ENCODE measurements at places on chromosomes 11 and 22.

DNA sequence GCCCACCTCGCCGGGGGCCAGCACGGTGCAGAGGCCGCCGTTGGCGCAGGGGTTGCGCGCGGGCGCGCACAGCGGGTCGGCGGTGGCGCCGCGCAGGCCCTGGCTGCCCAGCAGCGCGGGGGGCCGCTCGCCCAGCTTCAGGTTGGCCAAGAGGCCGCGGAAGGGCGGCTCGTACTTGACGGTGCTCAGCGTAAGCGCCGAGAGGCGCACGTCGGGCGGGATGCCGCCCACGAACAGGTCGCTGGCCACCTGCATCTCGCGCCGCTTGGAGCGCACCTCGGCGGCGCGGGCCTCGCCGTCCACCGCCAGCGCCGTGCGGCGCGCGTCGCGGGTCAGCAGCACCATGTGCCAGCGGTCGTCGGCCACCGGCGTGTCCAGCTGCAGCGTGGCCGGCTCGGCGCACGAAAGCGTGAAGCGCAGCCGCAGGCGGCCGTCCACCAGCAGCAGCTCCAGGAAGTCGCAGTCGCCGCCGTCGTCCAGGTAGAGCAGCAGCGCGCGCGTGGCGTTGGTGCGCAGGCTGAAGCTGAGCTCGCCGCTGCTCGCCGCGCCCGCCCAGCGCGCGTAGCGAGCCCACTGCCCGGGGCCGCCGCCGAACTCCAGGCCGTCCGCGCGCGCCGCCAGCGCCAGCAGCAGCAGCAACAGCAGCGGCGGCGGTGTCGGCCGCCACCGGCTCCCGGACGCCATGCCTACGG is 9.8 kb downstream of the NRXN2 start:
- DNase-seq, result peak; percentile 41

DNA sequence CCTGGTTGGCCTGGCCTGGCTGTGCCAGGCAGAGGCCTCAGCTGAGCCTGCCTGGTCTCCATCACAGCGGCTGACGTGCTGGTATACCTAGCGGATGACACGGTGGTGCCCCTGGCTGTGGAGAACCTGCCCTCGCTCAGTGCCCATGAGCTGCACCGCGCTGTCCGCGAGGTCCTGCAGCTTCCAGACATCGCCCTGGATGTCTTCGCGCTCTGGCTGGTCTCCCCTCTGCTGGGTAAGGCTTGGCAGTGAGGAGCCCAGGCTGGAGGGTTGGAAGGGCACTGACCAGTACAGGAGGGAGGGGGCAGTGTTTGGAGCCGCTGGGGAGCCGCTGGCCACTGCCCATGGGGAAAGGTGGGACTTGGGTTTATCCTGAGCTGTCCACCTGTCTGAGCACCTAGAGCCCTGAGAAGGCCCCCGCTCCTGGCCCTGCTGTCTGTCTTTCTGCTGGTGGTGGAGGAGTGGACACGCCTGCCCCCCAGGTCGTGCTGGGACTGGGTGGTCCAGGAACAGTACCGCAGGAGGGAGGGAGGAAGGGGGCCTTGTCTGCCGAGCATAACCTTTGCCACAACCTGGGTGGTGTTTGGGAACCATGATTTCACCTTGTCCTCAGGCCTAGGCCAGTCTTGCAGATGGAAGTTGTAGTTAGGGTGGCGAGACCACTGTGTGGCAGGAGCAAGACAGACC is 3.0 kb downstream of the FRMD8 start:
- DNase-seq, result no peak

DNA sequence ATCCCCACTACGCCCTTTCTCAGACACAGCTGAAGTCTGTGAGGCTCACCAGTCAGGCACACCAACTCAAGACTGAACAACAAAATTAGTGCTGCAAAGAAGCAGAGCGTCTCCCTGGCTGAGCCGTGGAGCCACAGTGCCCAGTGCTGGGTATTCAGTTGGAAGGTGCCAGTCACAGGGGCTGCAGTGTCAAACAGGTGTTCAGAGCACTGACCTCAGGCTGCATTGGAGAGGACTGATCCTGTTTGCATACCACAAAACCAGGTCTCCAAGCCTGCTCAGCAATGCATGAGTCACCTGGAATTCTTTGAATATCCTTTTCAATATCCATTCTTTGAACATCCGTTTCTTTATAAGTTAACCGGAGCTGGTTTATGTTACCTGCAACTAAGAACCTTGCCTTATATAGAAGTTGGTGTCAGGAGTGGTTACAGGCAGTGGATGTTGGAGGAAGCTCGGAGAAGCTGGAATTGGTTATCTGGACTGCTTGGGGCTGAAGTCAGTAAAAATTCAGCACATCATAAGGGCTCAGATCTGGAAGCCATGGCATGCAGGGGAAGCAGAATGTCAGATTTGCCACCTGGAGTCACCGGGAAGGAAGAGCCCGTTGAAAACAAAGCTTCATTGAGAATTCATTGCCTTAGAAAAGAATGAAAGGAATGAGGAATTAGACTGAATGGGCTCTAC is 30.3 kb downstream of the PDGFB start:
- DNase-seq, result no peak

GRCh38 chr22:42383287-42383686 is 48.9 kb downstream of the NFAM1 start:
- DNase-seq, result no peak
